ENCODE measurements at places on chromosomes 7 and 10.
A peak's percentile ranks its signal among the peaks of the same experiment; 100 is the strongest.

GRCh38 chr7:138603549-138604318 is 97.4 kb downstream of the SVOPL start:
- no peak for DNase-seq

DNA sequence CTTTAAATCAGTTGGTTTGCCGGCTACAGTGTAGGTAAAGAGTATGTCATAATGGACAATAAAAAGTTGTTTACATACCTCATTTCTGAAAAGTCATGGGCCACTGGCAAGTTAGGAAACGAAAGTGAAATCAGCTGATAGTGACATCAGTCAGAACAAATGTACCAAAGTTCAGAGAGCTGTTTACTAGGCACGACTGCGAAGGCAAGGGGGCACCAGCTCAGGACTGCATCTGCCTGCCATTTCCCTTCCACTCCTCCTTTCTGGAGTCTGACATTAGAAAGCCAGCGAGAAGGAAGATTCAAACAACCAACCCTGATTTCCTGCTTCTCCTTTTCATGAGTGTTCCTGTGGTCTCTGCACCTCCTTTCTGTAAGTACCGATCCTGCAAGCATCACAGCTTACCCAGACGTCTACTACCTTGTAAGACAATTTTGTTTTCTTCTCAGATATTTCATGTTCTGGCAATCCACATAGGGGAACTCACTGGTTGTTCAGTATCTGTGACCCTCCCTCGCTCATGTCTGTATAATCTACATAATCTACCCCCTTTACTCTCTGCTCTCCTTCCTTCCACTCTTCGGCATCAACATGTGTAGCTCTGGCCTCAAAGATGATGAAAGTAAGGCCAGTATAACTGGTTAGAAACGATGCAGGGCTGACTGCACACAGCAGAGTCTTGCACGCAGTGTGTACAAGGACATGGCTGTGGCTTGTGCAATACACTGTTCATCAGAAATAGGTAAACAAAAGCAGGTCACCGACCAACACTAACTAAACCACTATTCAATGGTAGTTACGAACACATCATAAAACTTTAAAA is at the start of gene TMEM140:
Gene TMEM140 (plus strand): TSS at position 174 of the 823 bp plus-strand sequence. CDS start 16,370 bp downstream, outside the sequence.
- DNase-seq = no peak

DNA sequence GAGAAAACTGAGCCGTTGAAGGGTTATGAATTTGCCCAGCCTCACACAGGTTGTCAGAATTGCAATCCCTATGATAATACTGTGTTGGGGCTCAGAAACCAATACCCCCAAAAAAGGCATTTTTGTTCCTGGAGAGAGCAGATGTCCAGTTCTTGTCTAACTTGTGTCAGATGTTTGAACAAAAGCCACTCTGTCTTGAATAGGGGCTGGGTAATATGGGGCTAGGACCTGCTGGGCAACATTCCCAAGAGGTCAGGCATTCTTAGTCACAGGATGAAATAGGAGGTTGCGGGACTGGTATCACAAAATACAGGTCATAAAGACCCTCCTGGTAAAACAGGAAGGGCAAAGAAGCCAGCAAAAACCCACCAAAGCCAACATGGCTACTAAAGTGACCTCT is 482.1 kb downstream of the IPMK start:
- no peak for DNase-seq

- no peak for DNase-seq
Measured at GRCh38 chr10:114908896-114909295, 29.1 kb upstream of the TRUB1 start.

GRCh38 chr10:21167288-21168010 is 270.3 kb upstream of the NEBL start:
- no peak for DNase-seq

DNA sequence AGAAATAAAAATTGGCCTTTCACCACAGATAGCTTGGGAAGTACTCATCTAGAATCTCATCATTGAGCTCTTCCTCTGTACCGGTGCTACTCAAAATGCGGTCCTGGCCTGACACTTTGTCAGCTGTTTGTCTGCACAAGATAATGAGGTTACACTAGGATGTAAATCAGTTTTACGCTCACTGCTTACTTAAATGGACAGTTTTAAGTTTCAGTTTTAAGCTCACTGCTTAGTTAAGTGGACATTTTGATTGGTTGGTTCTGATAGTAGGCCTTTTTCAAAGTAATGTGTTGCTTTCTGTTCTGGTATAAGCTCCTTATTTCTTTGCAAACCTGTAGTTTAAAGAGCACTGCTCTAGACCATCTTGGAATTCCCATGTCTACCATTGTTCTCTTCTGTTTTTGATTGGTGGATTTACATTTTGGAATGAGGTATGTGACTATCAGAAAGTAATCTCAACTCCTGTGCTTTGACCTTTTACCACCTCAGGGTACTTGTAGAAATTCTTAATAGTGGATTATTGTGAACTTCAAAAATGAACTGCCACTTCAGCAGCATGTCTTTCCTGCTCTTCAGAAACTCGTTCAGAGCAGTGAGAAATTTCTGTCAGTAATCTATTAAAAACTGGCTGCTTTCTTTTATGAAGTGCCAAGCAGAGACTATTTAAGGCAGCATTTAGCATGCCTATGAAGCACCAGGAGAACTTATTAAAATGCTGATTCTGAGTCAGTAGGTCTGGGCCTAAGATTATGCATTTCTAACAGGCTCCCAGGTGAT is 55.0 kb downstream of the C1GALT1 start:
- DNase-seq = no peak

GRCh38 chr10:70618663-70619062 is 16.1 kb upstream of the PRF1 start:
- no peak for DNase-seq

- DNase-seq = peak; percentile 13
Measured at GRCh38 chr10:63929831-63930467, 408.7 kb downstream of the REEP3 start.

- no peak for DNase-seq
Measured at GRCh38 chr10:50211670-50212069, 39.6 kb downstream of the ASAH2 start.

- no peak for DNase-seq
Measured at GRCh38 chr7:131456338-131456737, 100.1 kb downstream of the PODXL start.

- DNase-seq = no peak
Measured at GRCh38 chr10:98323221-98324164, 55.5 kb upstream of the LOXL4 start.

DNA sequence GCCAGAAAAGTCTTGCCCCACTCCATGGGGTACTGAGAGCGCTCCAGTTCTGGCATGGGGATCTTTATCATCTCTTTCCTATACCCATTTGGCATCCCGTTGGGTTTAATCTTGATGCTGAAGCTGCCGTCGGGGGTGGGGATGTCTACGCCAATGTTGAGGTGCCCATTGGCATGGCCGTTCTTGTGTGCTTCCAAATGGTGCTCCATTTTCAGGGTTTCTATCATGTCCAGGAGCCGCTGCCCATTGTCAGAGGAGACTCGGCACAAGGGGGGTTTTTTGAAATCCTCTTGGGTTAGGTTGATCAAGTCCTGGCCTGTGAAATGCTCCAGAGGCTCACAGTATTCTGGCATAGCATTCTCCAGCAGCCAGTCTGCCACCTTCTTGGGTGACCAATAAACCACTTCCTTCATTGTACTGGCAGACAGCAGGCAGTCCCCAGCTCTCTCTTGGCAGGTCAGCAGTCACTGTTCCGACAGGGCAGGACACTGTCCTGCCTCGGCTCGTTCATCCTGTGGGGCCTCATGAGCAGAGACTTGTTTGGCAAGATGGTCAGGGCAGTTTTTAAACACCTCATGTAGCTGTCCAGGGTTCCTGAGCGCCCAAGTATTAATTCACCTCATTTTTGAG is 92.5 kb upstream of the ASAH2 start:
- DNase-seq = no peak

GRCh38 chr10:93438613-93439253 is 43.4 kb downstream of the MYOF start:
- DNase-seq = no peak

DNA sequence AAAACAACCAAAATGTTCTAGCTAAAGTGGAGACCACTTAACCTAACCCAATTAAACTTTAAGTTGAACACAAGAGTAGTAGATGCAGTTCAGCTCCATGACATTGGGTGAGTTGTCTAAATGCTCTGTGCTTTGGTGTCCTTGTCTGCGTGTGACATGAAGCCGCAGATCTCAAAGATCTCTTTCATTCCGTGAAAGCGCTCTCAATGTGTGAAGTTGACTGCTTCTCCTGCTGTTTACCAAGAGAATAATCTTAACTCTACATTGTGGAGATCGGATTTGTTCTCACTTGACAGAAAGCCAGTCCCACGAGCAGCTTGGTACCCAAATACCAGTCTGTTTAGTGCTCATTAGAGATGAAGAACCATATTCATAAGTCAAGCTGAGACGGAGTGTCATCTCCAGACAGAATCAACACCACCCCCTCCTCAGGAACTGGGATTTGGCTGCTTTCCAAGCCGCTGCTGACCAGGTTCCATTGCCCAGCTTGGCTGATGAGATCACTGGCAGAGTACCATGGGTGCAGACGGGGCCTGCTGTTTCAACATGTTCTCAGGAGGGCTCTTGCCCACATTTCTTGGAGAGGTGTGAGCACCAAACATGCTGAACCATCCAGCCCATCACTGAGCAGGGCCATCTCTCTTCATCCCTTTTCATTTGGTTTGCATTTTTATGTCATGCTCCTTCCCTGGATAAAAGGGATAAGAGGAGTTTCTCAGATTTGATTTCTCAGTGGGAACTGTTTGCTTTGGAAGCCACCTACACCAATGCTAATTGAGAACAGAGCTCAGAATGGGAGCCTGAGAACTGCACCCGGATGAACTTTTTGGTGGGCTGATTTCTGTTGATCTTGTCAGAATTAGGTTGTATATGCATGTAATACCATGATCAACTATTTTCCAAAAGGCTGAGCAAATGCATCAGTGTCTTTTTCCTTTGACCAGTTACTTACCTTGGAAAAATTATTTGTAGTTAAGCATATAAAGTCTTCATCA is 95.8 kb upstream of the AGBL3 start:
- no peak for DNase-seq

DNA sequence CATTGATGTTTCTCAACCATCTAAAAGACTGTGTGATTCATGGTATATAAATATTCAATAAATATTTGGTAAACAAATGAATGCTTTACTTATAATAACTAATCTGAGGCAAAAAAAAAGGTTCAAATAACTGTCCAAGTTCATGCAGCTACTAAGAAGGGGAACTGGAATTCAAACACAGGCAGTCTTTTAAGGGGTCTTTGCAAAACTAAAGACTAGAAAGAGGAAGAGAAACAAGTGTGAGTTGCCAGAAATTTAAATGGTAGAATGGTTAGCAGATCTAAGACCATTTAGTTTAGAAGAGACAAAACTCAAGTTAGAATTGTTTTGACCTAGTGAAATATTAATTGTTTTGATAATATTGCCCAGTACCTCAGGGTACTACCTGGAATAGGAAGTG is 642.0 kb upstream of the LRRN3 start:
- no peak for DNase-seq

DNA sequence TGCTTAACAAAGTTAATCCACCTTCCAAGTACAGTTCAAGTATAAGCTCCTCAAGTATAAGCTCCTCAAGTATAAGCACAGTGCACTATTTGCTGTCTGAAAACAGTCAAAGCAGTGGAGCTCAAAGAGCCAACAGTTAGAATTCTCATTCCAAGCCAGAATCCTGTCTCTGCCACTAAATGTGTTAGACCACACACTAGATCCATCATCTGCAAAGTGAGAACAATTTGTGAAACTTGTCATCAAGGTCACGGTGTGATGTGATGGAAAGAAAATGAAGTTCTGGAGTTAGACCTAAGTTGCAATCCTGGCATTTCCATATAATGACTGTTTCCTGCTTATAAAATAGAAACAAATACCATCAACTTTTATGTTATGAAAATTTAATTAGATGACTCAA is 602.5 kb downstream of the TNS3 start:
- DNase-seq = no peak

- no peak for DNase-seq
Measured at GRCh38 chr7:90404777-90405176, 1.5 kb downstream of the CLDN12 start.

DNA sequence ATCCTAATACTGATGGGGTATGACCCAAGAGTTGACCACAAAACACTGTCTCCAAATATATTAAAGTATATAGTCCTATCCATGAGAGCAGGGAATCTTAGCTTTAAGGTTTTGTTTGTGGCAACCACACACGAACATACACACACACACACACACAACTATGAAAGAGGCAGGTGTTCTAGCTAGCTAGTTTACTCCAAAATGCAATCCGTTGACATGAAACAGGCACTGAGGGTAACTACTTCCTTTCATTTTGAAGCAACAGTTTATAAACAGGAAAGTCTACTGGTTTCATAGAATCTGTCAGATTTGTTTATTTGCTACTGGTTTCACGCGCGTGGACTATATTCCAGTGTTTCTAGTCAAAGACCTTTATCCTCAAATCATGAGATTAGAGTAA is 14.8 kb downstream of the HTR5A start:
- DNase-seq = no peak

DNA sequence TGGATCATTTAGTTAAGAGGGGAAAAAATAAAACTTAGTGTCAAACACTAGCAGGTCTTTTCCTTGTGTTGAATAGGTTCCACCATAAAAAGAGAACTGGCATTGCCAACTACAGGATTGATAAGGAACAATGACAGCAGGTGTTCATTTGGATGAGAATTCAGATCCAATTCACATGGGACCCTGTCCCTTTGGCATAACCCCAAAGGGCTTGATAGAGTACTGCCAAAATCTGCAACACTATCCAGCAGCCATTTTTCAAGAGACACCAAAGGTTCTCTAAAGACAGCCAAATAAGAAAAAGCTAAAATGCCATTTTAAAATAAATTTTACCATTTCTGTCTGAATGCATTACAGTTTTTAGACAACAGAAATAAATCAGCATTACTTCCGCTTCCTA is 422.3 kb downstream of the DGKB start:
- no peak for DNase-seq

GRCh38 chr7:127708788-127709187 is 56.8 kb downstream of the SND1 start:
- DNase-seq = peak; percentile 75

DNA sequence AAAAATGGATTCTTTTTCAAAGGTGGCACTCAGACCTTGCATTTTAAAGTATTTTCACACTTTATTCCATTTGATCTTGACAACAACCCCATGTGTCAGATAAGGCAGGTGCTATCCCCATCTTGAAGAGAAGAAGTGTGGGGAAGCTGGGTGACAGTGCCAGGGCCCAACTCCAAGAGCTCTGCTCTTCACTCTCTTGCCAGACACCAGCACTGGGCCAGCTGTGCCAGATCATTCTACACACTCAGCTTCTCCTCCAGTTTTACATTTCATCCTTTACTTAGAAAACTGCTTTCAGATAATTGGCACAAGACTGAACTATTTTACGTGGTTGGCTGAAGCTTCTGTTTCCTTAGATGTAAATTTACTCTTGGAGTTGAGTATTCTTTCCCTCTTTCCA is 64.4 kb downstream of the ENO4 start:
- no peak for DNase-seq

GRCh38 chr10:88828310-88828709 is 23.3 kb downstream of the ANKRD22 start:
- no peak for DNase-seq

GRCh38 chr10:132390921-132391675 is 5.9 kb upstream of the PWWP2B start:
- peak; percentile 3 for DNase-seq
